Stimulated activated CD4-positive, alpha-beta T cell treated with anti-CD3 and anti-CD28 coated beads, Interleukin-12 subunit alpha, Interleukin-12 subunit beta, amount 100 ng/mL, for 24 hours (primary cell): ENCODE measurements at places on chromosomes 3 and 15.

GRCh38 chr3:48747706-48748105 is 30.7 kb upstream of the IP6K2 start:
- no peak for DNase-seq

GRCh38 chr3:154583086-154583634 is 153.2 kb upstream of the GPR149 start:
- DNase-seq = no peak

GRCh38 chr15:68789534-68790241 is 31.0 kb downstream of the ANP32A start:
- no peak for DNase-seq

DNA sequence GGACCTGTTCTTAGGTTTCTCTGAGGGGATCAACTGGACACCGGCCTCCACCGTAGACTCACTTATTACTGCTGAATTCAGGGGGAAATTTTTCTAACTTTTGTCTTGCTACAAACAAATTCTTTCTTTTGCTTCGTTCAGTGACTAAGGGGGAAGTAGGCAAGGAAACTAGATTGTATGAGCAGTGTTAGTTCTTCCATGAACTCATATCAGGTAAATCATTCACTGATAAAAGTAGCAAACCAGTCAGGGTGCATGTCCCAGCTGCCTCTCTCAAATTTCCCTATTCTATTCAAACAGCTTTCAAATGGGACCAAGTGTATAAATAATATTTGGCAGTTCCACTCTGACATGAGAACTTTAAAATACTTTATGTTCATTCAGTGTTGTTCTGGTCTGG is 7.3 kb upstream of the CCDC13 start:
- no peak for DNase-seq

DNA sequence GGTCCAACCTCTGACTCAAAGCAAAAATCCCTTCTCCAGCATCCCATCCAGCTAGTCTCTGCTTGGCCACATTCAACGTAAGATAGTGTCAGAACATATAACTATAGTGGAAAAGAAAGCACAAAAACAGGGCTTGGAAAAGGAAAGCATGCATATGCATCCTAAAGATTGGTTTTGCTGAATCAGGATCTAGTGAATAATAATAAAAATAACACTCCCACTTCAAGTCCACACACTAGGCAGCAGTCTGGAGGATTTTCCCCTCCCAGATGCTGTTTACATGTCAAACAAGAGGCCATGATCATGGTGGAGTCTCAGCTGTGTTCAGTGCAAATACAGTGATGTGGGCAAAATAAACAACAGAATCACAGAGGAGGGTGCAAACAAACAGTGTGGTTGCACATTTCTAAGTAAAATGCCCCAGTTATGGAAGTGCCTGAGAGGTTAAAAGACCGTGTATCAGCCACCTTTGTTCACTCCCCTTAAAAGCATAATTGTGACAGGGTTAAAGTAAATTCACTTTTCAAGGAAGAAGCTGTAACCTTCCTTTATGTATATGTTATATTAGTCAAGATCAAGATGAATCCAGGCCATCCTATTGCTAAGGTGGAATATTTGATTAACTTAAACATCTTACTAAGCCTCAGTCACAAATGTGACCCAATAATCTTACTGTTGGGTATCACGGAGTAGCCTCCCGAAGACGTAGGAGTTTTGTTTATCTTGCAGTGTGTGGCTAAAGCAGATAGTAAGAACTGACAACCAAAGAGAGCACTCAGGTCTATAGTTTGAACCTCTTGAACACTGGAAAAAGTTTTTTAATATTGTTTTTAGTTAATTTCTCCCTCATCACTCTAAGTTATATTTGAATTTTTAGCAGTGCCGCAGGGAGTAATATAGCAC is 424.5 kb downstream of the SOX2 start:
- DNase-seq = no peak

GRCh38 chr3:155664925-155665695 is 79.8 kb downstream of the PLCH1 start:
- DNase-seq = no peak

- DNase-seq = no peak
Observed at GRCh38 chr15:39407116-39407515, 173.8 kb upstream of the THBS1 start.

DNA sequence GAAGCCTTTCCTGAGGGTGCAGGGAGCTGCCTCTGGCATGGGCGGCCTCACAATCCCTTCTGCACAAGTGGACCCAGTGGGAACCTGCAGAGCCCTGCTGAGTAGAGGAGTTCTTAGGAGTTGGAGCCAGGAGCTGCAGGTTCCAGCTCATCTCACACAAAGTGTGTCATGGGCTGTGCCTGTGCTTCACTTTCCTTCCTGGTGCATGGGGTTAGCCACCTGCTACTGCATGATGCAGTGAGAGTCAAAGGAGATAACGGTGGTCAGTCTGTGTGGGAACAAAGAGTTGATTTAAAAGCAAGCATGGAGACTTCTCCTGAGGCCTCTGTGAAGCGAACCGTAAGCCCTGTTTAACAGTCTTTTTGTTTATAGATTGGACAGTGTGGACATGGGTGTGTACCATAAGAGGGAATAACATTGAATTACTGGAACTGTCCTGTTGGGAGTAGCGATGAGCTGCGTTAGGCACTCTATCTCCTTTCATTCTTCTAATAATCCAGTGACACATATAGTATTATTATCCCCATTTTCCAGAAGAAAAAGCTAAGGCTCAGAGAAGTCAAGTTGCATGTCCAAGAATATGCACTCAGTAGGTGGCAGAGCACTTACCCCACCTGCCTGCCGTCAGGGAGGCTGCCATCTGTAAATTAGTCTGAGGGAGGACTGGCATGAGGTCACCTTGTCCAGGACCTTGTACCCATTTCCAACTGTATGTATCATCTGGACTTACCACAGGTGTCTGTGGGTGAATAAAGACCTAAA is 68.7 kb upstream of the PRR23C start:
- no peak for DNase-seq

GRCh38 chr3:51099794-51100535 is 285.1 kb upstream of the MANF start:
- DNase-seq = peak; percentile 11

DNA sequence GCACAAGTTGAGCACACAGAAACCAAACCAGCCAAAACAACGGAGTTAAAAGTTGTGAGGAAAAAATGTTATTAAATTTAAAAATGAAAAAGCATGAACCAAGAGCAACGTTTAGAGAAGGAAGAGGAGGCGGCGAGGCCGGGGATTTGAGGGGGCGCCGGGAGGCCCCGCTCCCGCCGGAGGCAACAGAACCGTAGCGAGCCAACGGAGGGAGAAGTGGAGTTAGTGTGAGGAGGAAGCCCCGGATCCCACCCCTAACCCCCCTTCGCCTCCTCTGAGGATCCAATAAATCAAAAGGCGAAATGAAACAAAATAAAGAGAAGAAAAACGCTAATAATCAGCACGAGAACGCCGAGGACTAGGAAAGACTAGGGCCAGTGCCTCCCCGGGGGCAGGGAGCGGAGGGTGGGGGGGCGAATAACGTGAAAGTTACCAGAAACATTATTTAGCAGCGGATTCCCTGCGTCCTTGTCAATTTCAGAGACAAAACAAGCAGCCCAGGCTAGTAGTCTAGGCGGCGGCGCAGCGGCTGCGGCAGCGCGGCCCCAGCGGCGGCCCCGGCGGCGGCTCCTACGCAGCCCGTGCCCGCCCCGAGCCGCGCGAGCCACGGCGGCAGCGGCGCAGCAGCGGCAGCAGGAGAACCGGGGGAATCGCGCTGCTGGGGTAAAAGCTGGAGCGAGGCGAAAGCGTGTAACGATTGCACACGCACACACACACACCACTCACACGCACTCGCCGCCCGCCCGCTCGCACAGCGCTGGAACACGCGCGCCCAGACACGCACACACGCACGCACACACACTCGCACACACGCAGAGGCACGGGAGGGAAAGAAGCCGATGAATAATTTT is 1.7 kb downstream of the MEIS2 start:
- no peak for DNase-seq

DNA sequence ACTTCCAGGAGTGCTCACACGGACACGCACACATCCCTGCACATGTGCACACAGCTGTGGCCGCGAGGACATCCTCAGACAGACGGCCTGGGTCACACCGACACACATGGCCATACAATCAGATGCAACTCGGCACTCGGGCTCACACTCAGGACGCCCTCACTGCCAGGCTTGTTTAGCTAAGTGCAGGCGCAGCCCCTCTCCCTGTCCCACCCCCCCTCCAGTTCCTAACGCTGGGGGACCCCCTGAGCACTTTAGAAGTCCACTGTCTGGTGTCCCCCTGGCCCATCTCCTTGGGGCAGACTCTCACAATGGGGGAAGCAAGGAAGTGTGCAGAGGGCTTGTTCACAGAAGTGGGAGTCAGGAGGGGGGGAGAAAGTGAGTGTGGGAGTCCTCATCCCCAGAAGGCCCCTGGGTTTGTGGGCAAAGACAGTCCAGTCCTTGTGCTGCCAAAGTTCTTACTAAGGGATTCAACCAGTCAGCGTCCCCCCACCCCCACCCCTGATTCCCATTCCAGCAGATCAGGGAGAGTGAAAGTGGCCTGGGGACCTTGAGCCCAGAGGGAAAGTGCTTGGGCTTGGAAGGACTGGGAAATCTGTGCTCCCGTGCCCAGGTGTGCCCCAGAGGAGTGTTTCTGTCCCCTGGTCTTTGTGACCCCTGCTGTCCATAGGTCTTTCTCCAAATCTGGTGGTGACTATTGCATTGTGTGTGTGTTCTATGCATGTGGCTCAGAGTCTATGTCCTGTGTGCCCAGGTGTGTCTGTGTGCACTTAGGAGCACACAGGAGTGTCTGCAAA is 767 bp upstream of the GATA2 start:
- DNase-seq = no peak

DNA sequence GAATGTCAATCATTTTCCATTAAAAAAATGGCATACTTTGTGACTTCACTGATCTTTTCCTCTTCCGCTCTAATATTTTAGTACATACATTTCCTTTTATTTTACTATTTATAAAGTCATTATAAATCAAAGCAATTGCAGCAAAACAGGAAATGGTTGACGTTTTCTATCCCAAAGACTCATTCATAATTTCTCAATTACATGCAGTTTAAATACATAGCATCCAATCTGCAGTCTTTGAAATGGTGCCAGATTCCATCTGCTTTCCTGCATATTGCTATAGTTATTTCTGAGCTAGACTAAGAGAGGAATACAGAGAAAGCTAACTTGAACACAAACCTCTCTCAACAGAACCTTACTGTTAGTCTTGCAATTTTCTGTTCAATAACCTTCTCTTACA is 179.8 kb downstream of the ZPLD1 start:
- no peak for DNase-seq

- no peak for DNase-seq
Observed at GRCh38 chr3:72150634-72151412, 365.9 kb upstream of the PROK2 start.

- DNase-seq = no peak
Observed at GRCh38 chr15:88612186-88612796, 8.8 kb upstream of the AEN start.

GRCh38 chr3:14691719-14692118 is 16.8 kb downstream of the C3orf20 start:
- no peak for DNase-seq

GRCh38 chr15:88334436-88334835 is 77.9 kb upstream of the NTRK3 start:
- no peak for DNase-seq

DNA sequence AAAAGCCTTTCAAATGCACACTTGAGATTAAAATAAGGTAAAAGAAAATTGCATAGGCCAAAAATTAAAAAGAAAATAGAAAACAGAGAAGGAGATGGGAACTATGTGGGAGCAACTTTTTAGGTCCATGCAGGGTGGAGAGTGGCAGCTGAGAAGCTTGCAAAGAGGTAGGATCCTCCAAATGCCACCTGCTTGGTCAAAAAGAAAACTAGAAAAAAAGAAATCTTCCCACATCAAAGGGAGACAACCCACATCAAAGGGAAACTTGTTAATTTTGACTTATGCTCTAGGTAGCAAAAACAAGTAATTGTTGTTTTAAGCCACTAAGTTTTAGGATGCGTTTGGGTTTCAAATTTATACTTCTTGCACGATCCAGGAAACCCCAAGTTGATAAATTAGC is 342.9 kb downstream of the IL20RB start:
- no peak for DNase-seq

DNA sequence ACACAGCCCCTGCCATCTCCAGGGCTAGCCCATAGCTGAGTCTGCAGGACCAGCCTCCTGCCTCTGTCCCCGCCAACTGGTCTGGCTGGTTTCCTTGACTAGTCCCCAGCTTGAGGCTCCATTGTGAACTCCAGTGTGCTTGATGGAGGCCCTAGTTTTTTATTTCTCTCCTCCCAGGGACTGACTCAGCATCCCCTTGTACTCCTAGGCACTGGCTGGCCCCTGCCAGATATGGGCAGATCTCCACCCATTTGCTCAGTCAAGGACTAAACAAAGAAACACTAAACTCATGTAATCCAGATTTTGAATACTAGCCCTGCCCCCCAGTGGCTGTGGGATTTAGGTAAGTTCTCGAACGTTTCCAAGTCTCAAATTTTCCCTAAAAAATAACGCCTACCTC is 415.4 kb upstream of the RORA start:
- DNase-seq = no peak

DNA sequence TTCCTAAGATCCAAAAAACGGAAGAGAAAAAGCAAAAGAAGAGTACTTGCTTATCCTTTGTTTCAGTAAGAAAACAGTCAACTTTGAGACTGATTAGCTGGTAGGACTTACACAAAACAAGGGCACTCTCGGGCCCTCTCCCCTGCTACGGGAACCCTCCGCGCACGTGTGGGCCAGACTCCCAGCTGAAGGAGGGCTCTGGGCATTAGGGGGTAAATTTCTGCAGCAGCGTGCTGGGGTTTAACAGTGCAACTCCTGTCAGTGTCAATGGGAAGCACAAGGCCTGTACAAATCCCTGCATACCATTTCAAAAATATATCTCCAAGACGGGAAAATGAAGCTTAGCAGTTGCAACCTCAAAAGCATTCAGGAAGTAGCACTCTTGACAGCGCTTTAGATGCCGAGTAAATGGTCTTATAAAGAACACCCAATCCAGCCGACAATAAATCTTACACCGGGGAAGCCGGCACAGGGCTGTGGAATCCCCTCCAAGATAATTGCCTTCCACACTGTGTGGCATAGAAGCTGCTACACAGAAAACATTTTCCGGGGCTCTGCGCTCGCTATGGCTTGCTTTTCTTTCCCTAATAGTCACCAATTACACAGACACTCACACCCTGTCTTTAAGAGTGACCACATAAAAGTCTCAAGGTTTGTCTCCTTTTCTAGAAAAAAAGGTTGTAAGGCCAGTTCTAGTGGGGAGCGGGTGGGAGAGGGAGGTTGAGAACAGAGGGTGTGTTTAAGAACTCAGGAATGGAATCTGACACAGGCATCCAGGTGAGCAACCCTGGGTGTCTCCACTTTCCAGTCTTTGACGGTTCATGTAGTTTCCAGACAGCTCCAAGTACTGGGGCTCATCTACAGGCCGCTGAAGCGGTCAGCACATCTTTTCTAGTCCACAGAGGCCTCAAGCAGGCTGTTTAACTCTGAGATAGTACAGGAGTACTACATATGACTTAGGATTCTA is 512.7 kb downstream of the FOXP1 start:
- no peak for DNase-seq

- DNase-seq = no peak
Observed at GRCh38 chr3:170808041-170808440, 62.0 kb downstream of the RPL22L1 start.

- DNase-seq = no peak
Observed at GRCh38 chr3:29281094-29281343, 148 bp downstream of the RBMS3 start.

- DNase-seq = no peak
Observed at GRCh38 chr3:65551945-65552344, 486.8 kb downstream of the MAGI1 start.
